Thyroid gland (tissue), 4 donors: ENCODE measurements at places on chromosomes 4 and X. TPM values are rescaled to one million over a fixed set of nuclear protein-coding genes. Genes with fewer than 3 reads are reported as not detected.
A peak's percentile ranks its signal among the peaks of the same experiment; 100 is the strongest.

DNA sequence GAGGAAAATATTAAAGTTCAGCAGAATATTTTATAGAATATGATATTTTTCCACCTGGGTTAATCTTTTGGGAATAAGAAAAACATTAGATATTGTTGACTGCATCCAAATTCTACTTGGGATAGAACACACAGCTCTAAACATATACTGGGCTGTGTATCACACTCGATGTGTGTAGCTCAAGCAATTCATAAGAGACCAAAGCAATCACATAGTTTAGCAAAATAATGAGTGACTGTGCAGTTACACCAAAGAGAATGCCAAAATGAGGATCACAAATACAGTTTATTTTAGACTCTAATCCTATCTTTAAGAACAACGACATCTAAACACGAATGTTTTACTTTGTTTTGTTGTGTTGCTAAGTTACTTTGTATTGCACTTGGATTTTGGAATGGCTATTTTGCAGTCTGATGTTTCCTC, 101.2 kb downstream of the CBR4 start:
- H3K4me3 ChIP-seq: no peak overlapping the region
- peak overlapping the region; percentile 12 for H3K27ac ChIP-seq
- no peaks in the 10 kb centered on the region for H3K27me3 ChIP-seq
- peaks cover 11% of the 10 kb centered on the region for H3K4me1 ChIP-seq

- no peak for DNase-seq
- no peaks in the 10 kb centered on the region for H3K4me1 ChIP-seq
- H3K27ac ChIP-seq: no peak overlapping the region
- H3K36me3 ChIP-seq: no peaks in the 10 kb centered on the region
- H3K27me3 ChIP-seq: no peaks in the 10 kb centered on the region
Observed at GRCh38 chr4:180669680-180670079, 1573.5 kb upstream of the TENM3 start.

DNA sequence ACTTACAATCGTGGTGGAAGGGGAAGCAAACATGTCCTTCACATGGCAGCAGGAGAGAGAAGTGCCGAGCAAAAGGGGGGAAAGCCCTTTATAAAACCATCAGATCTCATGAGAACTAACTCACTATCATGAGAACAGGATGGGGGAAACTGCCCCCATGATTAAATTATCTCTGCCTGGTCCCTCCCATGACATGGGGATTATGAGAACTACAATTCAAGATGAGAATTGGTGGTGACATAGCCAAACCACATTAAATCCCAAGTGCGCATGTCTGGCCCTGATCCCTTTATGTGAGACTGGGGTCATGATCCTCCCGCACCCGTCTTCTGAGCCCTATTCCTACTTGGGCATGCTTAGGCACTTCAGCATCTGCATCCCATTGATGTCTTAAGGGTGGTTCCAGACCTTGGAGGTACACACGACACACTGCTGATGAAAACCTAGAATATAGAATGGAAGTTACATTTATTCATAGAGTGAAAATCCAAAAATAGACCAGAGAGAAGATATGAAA, 116.0 kb downstream of the PTTG2 start:
- H3K4me1 ChIP-seq: peaks cover 11% of the 10 kb centered on the region
- peaks cover 6% of the 10 kb centered on the region for H3K36me3 ChIP-seq
- peak overlapping the region; percentile 21 for H3K27ac ChIP-seq
- H3K4me3 ChIP-seq: no peak overlapping the region
- no peak for DNase-seq

DNA sequence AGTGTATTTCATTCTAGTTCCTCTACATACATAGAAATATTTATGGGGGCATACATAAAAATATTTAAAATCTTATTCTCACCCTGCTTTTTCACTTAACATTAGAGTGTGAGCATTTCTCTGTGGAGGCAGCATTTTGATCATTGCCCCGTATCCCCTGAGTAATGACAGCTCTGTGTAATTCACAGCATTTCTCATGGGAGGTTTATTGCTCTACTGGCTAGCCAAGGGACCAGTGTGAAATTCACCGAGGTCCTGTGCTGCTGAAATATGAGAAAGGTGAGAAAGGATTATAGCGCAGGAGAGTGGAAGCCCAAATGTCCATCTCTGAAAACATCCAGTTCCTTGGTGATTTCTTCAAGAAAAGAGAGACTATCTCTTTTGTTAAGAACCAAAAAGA, 22.9 kb downstream of the PDGFC start:
- H3K36me3 ChIP-seq: no peaks in the 10 kb centered on the region
- no peak for DNase-seq
- H3K27me3 ChIP-seq: no peaks in the 10 kb centered on the region
- H3K27ac ChIP-seq: peak overlapping the region; percentile 69
- H3K4me1 ChIP-seq: peaks cover 52% of the 10 kb centered on the region

DNA sequence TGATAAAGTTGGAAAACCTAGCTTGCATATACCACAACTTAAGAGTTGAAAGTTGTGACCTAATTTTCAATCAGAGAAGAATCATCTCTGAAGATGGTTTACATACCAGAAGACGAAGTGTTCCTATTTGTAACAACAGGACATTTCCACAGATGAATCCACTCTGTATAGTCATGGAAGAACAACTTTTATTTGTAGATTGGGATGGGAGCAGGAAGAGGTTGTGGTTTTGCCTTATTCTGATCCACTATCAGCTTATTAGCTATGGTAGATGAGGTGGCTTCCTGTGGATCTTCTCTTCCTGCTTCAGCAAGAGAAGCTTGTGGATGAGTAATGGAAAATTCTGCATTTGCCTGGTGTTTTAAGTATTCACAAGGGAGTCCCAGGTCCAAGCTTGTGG, 18.6 kb upstream of the SUPT20HL1 start:
- H3K4me3 ChIP-seq: no peak overlapping the region
- no peaks in the 10 kb centered on the region for H3K4me1 ChIP-seq
- DNase-seq: no peak
- no peaks in the 10 kb centered on the region for H3K27me3 ChIP-seq
- no peak overlapping the region for H3K27ac ChIP-seq

GRCh38 chr4:79473439-79473724, 65.4 kb upstream of the GK2 start:
- H3K4me1 ChIP-seq: no peaks in the 10 kb centered on the region
- DNase-seq: no peak
- H3K27me3 ChIP-seq: no peaks in the 10 kb centered on the region
- no peaks in the 10 kb centered on the region for H3K36me3 ChIP-seq

- no peaks in the 10 kb centered on the region for H3K4me1 ChIP-seq
- no peaks in the 10 kb centered on the region for H3K36me3 ChIP-seq
Observed at GRCh38 chr4:27861381-27861787, 1000.7 kb downstream of the STIM2 start.

DNA sequence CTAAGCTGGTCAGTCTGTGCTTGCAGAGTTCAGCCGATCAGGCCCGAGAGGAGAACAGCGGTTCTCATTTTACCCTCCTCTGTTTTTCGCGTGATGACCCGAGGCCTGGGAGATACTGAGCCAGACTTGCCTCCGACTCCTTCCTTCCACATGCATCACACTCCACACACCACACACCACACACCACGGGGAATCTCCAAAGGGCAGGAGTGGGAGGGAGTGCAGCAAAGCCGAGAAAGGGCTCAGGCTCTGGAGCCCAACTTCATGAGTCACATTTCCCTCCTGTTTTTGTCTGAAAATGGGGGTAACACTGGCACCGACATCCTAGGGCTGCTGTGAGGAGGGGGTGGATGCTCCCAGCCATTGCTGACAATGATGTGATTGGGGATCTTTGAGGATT, 38.9 kb downstream of the TKTL1 start:
- H3K27me3 ChIP-seq: no peaks in the 10 kb centered on the region
- no peak for DNase-seq
- H3K4me1 ChIP-seq: no peaks in the 10 kb centered on the region

DNA sequence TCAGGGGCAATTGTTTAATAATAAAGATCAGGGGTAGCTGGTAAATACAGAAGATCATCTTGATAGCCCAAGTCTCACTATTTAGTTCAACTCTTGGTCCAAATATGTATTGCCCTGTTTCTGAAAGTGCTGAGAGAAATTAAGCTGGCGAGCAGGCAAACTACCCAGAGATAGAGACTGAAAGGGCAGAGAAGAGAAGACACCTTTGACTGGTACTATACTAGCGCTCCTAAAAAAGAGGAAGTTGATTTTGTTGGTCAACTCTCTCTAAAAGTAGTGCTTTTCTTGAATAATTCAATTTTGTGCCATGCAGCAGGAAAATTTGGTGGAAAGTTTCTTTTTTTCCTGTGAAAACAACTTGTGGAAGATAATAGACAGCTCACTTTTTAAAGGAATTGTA, 64.0 kb downstream of the IGSF1 start:
- DNase-seq: no peak
- no peaks in the 10 kb centered on the region for H3K4me1 ChIP-seq
- H3K4me3 ChIP-seq: no peak overlapping the region

GRCh38 chr4:154954117-154954516, 173.0 kb downstream of the RBM46 start:
- no peaks in the 10 kb centered on the region for H3K27me3 ChIP-seq
- no peak overlapping the region for H3K27ac ChIP-seq
- DNase-seq: no peak
- no peaks in the 10 kb centered on the region for H3K36me3 ChIP-seq
- peaks cover 4% of the 10 kb centered on the region for H3K4me1 ChIP-seq

- no peak overlapping the region for H3K4me3 ChIP-seq
- H3K36me3 ChIP-seq: no peaks in the 10 kb centered on the region
- DNase-seq: no peak
- H3K27ac ChIP-seq: no peak overlapping the region
- peaks cover 5% of the 10 kb centered on the region for H3K4me1 ChIP-seq
Observed at GRCh38 chr4:40182954-40183353, 13.9 kb upstream of the RHOH start.

- H3K36me3 ChIP-seq: no peaks in the 10 kb centered on the region
- H3K4me3 ChIP-seq: no peak overlapping the region
- DNase-seq: no peak
- H3K4me1 ChIP-seq: no peaks in the 10 kb centered on the region
- H3K27ac ChIP-seq: no peak overlapping the region
- no peaks in the 10 kb centered on the region for H3K27me3 ChIP-seq
Observed at GRCh38 chr4:13782231-13782630, 154.7 kb upstream of the BOD1L1 start.

- no peaks in the 10 kb centered on the region for H3K36me3 ChIP-seq
- H3K27ac ChIP-seq: no peak overlapping the region
- H3K27me3 ChIP-seq: no peaks in the 10 kb centered on the region
- no peak for DNase-seq
- no peaks in the 10 kb centered on the region for H3K4me1 ChIP-seq
- H3K4me3 ChIP-seq: no peak overlapping the region
Observed at GRCh38 chrX:102985192-102985591, 48.1 kb downstream of the RAB40AL start.

DNA sequence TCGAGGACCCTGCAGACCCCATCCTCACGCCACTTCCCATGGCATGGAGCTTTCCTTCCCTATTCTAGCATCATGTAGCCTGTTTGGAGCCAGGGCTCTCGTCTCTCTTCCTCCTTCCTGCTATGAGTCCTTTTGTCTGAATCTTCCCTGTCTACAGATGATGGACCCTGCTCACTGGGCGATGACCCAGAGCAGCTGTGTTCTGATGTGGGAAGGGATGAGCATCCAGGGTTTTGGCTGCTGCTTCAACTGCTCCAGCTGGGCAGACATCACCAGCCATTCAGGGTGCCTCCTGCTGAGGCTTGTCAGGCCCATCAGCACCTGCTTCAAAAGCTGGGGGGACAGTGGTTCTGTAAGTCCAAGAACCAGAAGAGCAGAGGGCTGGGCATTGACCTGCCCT, 3.2 kb upstream of the CCKAR start:
- no peaks in the 10 kb centered on the region for H3K27me3 ChIP-seq
- H3K27ac ChIP-seq: no peak overlapping the region
- no peak overlapping the region for H3K4me3 ChIP-seq

DNA sequence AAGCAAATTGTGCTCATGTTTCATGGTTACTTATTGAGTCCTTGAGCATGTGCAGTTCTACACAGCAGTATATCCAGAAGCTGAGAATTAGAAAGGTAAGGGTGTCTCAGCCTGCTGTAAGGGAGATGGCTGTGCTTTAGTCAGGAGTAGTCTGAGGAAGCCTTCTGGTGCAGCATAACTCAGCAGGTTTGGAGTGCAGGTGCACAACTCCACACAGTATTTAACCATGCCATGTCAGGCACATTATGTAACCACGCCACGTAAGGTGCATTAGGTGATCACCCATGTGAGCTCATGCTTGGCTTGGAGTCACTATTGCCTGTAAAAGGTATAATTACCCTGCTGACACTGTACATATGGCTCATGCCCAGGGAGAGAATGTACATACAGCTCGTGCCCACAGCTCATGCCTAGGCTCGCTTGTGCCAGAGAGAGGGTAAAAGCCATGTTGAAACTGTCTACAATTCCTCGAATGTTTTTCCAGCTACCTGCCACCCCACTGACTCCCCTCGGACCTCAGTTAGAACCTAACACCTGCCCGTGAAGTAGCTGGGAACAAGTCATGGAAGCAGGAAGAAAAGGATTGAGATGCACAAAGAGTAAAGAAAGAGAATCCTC, 37.8 kb downstream of the UCHL1 start:
- H3K36me3 ChIP-seq: no peaks in the 10 kb centered on the region
- peaks cover 8% of the 10 kb centered on the region for H3K4me1 ChIP-seq
- H3K27ac ChIP-seq: no peak overlapping the region
- H3K27me3 ChIP-seq: no peaks in the 10 kb centered on the region

- DNase-seq: no peak
- H3K4me3 ChIP-seq: no peak overlapping the region
- H3K4me1 ChIP-seq: peaks cover 7% of the 10 kb centered on the region
- no peak overlapping the region for H3K27ac ChIP-seq
- peaks cover 6% of the 10 kb centered on the region for H3K36me3 ChIP-seq
Observed at GRCh38 chr4:98891478-98892337, 37.2 kb downstream of the EIF4E start.

- no peak for DNase-seq
- H3K27ac ChIP-seq: no peak overlapping the region
Observed at GRCh38 chr4:145843148-145843547, 95.5 kb downstream of the ZNF827 start.

GRCh38 chr4:184861047-184861446, 35.3 kb upstream of the ACSL1 start:
- H3K27ac ChIP-seq: no peak overlapping the region
- no peak overlapping the region for H3K4me3 ChIP-seq
- no peaks in the 10 kb centered on the region for H3K36me3 ChIP-seq
- H3K27me3 ChIP-seq: no peaks in the 10 kb centered on the region
- no peaks in the 10 kb centered on the region for H3K4me1 ChIP-seq
- no peak for DNase-seq

Gene JADE3
- total RNA-seq: 6.0 TPM

Gene TCP11X2
- total RNA-seq: not detected

Gene TRAM1L1
- 5.8 TPM for total RNA-seq

Gene SHROOM4
- 6.3 TPM for total RNA-seq

Gene ZCCHC13
- not detected for total RNA-seq

Gene CYSLTR1
- total RNA-seq: 6.3 TPM

Gene TMPRSS11A
- total RNA-seq: not detected

Gene HSFX4
- not detected for total RNA-seq

Gene CORIN
- 0.96 TPM for total RNA-seq
